ENCODE measurements at places on chromosomes 5 and 9.

DNA sequence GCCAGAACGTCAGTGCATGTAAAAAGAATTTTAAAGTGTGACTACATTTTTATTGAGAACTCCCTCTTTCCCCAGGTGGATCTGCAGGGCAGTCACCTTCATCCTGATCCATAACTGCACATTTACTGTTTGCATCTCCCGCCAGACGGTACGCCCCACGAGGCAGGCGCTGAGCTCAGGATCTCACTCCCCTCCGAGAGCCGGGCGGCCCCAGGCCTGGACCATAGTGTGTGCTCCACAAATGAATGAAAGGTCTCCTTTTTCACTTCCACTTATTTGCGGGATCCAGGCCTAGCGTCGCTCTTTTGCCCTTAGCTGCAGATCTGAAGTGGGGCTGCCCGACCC is 378 bp downstream of the DROSHA start:
- DNase-seq, result no peak

DNA sequence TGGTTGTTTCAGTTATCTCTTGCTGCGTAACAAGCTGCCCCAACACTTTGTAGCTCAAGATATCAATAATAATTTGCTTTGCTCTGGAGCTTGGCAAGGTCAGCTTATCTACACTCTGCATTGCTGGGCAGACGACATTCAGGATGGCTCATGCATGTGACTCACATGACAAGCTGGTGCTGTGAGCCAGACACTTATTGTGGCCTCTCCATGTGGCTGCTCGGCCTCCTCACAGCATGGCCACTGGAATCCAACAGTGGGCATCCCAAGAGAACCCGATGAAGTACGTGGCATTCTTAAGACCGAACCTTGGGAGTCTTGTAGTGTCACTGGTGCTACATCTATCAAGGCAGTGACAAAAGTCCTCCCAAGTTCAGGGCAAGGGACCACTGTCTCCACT is 94.2 kb upstream of the MVB12B start:
- no peak for DNase-seq

DNA sequence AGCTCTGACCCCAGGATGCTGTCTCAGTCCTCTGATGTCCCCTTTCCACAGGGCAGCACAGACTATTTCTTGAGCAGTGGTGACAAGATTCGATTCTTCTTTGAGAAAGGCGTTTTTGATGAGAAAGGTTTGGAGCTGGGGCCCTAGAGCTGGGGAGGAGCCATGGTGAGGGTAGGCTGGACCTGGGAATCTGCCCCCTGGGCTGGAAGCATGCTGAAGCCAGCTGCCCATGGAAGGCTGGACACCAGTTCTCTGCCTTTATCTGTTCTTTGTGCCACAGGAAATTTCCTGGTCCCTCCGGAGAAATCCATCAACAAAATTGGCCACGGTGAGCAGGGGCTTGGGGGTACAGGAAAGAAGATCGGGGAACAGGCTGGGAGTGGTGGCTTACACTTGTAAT is 12.9 kb downstream of the PHYHD1 start:
- no peak for DNase-seq

GRCh38 chr5:96752341-96753016 is 55.3 kb downstream of the ERAP1 start:
- DNase-seq, result peak; percentile 35

GRCh38 chr5:179115307-179115706 is 55.1 kb downstream of the ZNF354C start:
- DNase-seq, result no peak

DNA sequence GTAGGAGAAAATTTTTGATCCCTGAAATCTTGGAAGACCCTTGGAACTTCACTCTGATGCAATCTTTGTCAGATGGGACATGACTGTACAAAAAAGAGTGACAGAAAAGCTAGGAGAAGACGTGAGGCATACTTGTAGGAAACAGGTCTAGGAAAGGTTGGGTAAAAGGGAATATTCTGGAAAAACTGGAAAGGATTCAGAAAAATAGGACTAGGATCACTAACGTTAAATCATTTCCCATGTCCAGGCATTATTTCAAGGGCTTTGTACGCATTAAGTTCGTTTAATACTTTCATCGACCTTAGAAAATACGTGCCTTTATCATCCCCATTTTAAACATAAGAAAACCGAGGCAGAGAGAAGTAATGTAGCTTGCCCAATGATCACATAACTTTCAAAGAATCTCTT is 2.9 kb downstream of the ALDH1A1 start:
- DNase-seq, result no peak

GRCh38 chr9:20511686-20512085 is 110.6 kb downstream of the MLLT3 start:
- DNase-seq, result no peak

GRCh38 chr9:100473276-100474081 is 530 bp downstream of the TMEFF1 start:
- DNase-seq, result no peak

GRCh38 chr5:80959768-80960442 is at the start of gene RASGRF2:
Gene RASGRF2, plus strand, starts transcription at chr5:80960363. Its CDS starts 376 bp downstream, at chr5:80960739.
- DNase-seq, result no peak

- DNase-seq, result no peak
Measured at GRCh38 chr5:107531308-107531707, 139.4 kb downstream of the EFNA5 start.

DNA sequence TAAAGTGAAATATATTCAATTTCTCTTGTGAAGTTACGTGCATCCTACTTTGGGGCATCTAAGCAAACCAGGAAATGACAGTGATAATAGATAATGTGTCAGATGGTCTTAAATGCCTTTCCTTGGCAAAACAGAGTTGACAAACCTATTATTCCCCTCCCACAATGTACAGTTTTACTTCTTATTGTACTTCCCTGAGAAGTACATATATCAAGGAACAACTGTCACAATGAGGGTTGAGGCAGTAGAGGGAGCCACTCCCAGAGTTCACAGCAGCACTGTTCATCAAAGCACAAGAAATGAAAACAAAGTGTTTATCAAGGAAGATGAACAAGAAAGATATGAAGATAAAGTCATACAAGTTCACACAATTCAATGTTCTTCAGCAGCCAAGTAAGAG is 41.1 kb downstream of the ELAVL2 start:
- no peak for DNase-seq

GRCh38 chr5:106474066-106474465 is 1196.7 kb downstream of the EFNA5 start:
- DNase-seq, result no peak

- no peak for DNase-seq
Measured at GRCh38 chr5:58066557-58066956, 393.3 kb downstream of the PLK2 start.

DNA sequence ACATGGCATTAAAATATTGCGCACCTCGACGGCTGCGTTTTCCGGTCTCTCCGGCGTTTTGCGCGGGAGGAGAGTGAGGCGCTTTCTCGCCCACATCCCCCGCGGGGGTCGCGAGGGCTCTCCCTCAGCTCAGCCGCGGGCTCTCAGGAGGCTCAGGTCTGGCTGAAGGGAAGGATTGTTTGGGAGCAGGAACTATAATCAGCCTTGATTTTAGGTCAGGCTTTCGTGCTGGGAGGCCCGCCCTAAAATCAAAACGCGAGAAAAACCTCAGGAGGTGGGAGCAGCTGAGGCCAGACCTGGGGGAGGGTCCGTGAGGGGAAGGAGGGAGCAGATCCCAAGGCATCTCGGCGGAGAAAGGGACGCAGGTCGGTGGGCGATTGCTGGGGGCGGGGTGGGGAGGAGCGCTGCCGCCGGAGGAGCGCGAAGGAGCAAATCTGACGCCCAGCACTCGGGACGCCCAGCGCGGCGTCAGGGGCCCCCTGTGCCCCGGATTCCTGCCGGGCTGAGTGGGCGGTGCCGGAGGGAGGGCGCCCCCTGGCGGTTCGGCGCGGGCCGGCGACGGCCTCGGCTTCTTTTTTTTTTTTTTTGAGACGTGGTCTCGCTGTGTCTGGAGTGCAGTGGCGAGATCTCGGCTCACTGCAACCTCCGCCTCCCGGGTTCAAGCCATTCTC is 18.7 kb upstream of the RNF130 start:
- DNase-seq, result no peak

DNA sequence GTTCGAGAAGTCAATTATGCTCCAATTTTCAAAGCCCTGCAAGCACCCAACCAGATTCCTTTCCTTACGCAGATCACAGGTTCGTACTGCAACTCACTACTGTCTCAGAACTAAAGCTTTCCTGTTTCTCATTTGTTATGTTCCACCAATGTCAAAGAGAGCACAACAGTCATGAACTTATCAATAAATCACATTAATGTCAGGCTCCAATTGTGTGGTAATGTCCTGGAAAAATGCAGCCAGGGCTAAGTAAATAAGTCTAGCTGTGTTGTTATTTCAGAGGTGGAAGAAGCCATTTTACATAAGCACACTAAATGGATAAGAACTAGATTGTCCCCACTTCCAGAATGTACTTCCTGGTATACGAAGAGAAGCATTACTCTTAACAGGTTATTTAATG is 488.6 kb upstream of the PTGER4 start:
- no peak for DNase-seq

DNA sequence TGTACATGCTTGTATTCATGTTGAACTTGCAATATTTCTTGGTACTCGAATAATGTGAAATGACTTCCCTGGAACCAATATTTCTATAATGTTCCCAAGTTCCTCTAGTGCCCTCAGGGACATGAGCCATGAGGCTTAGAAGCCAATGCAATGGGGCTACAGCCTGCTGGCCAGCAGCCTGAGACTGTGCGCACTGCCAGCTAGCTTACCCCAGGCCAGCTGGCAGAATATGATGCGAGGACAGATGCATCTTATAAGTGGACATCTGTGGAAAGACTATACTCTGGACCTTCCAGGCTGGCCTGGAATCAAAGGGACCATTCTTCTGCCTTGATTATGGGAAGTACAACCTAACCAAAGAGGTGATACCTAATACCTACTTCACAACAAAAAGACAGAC is 1862.0 kb upstream of the ACO1 start:
- DNase-seq, result no peak

DNA sequence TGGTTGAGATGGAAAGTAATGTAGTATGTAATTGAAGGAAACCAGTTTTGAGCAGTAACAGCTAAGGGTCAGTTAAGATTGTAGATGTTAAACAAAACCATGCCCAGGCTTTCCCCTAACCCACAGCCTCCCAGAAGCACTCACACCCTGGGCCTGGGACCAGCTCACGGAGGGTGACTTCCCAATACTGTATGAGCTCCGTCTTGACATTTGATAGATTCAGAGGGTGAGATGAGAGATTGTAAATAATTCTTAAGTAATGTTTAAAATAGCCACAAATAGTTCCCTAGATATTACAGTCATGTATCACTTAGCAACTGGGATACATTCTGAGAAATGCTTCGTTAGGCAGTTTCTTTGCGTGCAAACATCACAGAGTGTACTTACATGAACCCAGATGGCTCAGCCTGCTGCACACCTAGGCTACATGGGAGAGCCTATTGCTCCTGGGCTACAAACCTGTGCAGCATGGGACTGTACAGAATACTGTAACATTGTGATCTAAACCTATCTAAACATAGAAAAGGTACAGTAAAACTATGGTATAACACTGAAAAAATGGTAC is 140.7 kb downstream of the FANCC start:
- DNase-seq, result no peak

DNA sequence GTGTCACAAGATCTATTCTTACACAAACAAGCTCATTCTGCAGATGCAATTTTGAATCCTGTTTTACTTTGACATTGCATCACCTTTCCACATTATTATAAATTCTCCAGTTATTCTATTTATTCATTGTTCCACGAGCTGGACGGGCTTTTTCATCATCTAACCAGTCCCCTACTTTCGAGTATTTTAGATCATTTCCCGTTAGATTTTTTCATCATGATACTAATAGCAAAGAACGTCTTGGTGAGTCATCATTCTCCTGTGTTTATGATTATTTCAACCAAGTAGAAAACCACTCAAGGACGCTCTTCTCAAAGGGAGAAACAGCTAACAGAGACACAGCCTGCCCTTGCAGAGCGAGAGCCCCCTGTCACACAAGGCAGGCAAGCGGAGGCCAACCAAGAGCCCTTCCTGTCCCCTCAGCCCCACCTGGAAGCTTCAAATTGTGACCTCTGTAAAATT is 15.1 kb downstream of the BBLN start:
- DNase-seq, result no peak

GRCh38 chr5:69512740-69513260 is 20.2 kb downstream of the OCLN start:
- DNase-seq, result no peak

DNA sequence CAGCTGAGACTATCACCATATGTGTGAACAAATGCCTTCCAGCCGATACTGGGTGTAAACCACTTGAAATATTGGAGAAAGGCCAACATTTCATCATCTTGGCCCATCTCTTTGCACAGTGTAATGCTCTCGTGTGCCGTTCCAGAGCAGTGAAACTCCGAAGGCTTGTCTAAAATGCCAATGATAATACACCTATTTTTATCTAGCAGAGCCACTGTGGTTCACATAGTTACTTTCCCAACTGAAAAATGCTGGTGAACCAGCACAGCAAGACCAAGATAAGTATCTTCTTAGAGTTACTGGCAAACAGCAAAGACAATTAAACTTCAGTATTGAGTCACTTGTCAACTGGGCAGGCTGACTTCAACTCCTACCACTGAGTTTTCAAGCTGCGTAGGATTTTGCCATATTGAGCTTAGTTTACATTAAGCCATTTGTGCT is 379.9 kb upstream of the ACTBL2 start:
- DNase-seq, result peak; percentile 63

GRCh38 chr9:97564291-97565175 is 63.1 kb downstream of the TMOD1 start:
- DNase-seq, result peak; percentile 13

GRCh38 chr9:127767410-127767809 is 11.1 kb downstream of the SH2D3C start:
- DNase-seq, result no peak

- DNase-seq, result no peak
Measured at GRCh38 chr9:127252410-127253318, 11.9 kb upstream of the GARNL3 start.

GRCh38 chr9:27460226-27461023 is 63.7 kb upstream of the IFNK start:
- DNase-seq, result no peak

- DNase-seq, result no peak
Measured at GRCh38 chr9:22383718-22384117, 62.9 kb upstream of the DMRTA1 start.

DNA sequence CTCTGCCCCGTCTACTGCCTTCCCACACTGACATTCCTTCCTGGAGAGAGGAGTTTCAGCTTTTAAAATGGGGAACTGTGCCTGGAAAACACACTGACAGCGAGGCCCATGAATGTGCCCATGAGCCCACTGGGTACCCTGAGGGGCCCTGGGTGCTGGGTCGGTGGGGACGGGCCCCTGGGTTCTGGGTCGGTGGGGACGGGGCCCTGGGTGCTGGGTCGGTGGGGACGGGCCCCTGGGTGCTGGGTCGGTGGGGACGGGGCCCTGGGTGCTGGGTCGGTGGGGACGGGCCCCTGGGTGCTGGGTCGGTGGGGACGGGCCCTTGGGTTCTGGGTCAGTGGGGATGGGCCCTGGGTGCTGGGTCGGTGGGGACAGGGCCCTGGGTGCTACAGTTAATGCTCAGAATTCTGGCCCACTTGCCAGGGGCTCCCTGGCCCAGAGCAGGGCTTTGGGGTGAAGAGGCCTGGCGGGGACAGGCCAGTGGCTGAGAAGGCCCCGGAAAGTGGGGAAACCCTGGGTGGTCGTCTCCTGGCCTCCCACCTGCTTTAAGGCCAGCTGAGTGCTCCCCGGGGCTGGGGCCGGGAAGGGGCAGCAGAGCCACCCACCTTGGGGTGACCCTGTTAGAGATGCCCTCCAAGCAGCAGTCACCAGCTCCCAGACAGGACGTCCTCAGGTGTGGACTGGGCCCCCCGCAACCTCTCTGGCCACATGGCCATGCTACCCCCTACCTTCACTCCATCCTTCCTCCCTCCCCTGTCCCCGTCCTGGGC is 2.5 kb downstream of the GPSM1 start:
- no peak for DNase-seq
